ENCODE measurements at places on chromosomes 1 and 21. TPM values are rescaled to one million over a fixed set of nuclear protein-coding genes. Genes with fewer than 3 reads are reported as not detected.
A peak's percentile ranks its signal among the peaks of the same experiment; 100 is the strongest.

The TBX19 gene
- total RNA-seq = 0.60 TPM

The TNFRSF8 gene
- 0.12 TPM for total RNA-seq

The CLCA4 gene
- total RNA-seq = 230 TPM

The GJC2 gene
- total RNA-seq = 0.44 TPM

The CLDN19 gene
- not detected for total RNA-seq

The LCE1E gene
- not detected for total RNA-seq

The DDI2 gene
- 49.9 TPM for total RNA-seq

The SAMSN1 gene
- total RNA-seq = 2.2 TPM

The TPTE gene
- total RNA-seq = not detected

The CLDN17 gene
- 1.8 TPM for total RNA-seq

GRCh38 chr1:54153535-54154439 lies 987 bp upstream of the CDCP2 start:
- peak; percentile 87 for ATAC-seq

- peak; percentile 83 for ATAC-seq
These were observed 20.4 kb downstream of the GPR161 start for GRCh38 chr1:168116327-168116799.

DNA sequence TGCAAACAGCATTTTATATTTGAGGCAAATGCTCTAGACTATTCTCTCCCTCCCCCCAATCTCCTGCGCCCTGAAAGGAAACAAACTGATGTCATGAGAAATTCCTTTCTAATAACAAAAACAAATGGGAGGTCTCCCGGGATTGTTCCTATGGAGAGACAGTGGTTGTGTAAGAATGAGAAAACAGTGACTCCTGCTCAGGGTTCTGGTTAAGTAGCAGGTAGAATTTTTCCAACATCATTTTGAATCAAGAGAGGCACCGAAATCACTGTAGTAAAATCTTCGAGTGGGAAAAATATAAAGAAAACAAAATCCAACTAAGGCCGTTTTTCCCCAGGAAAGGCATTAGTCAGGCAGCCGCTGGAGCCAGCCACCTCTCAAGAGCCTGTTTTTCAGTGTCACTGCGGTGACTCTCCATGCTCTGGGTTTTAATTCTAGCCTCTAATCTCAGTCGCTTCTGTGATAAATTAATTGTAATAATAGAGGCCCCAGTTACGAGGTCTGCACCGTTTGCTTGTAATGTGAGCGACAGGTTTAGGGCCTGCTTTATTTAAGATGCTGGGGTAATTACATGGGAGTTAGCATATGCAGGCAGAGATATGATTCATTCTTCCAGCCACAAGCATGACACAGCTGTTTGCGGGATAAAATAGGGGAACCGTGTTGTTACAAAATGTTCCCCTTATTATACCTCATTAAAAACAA lies 80.3 kb downstream of the RNF220 start:
- ATAC-seq = no peak

DNA sequence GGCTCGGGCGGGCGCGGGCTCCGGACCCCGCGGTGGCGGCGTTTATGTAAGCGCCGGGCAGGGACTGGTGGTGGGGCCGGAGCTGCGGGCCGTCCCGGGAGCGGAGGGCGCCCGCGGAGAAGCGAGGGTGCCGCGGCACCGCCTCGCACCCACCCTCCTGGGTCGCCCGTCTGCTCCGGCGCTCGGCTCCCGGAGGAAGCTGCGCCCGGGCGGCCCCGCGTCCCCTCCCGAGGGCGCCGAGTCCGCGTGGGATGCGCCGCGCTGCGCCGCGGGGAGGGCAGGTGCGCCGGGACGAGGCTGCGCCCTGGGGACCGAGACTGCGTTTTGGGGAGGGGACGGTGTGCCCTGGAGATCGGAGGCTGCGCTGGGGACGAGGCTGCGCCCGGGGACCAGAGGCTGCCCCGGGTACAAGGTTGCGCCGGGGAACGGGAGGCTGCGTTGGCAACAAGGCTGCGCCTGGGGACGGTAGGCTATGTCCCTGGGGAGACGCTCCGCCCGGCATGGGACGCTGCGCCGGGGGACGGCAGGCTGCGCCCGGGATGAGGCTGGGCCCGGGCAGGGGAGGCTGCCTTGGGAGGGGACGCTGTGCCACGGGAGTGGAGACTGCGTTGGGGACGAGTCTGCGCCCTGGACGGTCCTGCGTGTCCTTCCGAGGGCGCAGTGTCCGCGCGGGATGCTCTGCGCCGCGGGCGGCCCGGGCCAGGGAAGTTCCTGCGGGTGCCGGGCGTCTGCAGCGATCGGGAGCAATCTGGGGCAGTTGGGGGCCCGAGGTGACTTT lies 627 bp downstream of the ADARB1 start:
- peak; percentile 35 for ATAC-seq

DNA sequence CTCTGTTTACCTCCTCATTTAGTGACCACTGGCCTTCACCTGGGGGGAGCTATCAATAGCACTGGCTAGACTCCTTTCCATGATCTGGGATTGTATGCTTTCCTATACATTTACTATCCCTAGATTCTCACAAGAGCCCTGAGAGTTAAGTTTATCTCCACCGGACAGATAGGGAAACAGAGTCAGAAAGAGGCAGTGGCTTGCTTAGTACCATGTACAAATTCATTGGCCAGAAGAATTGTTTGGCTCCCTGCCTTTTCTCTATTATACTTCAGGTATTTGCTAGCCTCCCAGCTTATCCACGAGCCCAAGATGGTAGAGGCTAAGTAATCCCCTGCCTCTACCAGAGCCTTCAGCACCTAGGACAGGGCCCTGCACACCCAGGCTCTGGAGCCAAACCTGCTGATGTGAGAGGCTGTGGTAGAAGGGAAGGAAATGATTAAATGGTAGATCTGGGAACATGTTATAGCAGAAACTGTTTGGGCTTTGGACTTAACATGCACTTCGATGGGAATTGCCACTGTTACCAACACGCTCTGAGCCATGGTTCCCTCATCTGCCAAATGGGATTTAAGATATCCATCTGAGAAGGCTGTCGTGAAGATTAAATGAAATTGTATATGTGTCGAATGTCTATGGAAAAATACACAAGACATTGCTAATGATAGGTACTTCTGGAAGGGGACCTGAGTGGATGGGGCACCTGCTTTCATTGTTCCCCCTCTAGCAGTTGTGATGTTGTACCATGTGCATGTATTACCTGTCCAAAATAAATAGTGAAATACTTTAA lies 3.1 kb upstream of the BLACAT1 start:
- peak; percentile 64 for ATAC-seq

- ATAC-seq = peak; percentile 96
These were observed at the start of gene CITED4 for GRCh38 chr1:40862008-40862863. Gene CITED4, minus strand, starts transcription at chr1:40862363. Its CDS starts 236 bp downstream, at chr1:40862127.

DNA sequence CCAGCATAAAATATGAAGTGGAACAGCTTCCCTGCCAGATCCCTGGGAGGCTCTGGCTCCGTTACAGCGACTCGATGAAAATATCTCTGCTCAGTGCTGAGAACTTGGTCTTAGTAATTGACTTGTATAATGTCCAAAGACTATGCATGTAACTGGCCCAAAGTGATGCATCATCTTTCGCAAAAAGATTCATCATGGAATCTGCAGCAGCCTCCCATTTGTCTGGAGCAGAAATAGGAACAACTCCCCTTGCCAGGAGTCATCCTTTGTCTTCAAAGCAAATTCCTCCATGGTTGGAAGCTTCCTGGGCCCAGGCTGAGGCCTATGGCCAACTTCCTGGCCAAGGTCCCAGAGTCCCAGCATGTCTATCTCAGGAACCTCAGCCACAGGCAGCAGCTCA lies 16.9 kb upstream of the SLC6A17 start:
- no peak for ATAC-seq

DNA sequence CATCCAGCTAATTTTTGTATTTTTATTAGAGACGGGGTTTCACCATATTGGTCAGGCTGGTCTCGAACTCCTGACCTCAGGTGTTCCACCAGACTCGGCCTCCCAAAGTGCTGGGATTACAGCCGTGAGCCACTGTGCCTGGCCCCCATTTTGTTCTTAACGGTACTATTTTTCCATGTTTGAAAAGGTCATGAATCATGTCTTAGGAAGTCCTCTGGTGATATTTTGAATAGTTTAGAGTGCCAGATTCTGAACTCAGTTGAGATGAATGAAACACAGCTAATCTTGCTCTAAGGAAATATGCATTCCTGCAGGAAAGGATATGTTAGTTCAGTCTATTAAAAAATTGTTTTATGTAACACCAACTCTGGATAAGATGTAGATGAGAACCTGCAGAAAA lies 62.6 kb upstream of the ATP2B4 start:
- ATAC-seq = no peak

GRCh38 chr1:31667065-31667785 lies 22.5 kb upstream of the PEF1 start:
- ATAC-seq = no peak

- ATAC-seq = peak; percentile 55
These were observed 1.7 kb downstream of the AKR1A1 start for GRCh38 chr1:45552331-45552730.

GRCh38 chr1:158809862-158810261 lies 21.3 kb upstream of the MNDA start:
- no peak for ATAC-seq

DNA sequence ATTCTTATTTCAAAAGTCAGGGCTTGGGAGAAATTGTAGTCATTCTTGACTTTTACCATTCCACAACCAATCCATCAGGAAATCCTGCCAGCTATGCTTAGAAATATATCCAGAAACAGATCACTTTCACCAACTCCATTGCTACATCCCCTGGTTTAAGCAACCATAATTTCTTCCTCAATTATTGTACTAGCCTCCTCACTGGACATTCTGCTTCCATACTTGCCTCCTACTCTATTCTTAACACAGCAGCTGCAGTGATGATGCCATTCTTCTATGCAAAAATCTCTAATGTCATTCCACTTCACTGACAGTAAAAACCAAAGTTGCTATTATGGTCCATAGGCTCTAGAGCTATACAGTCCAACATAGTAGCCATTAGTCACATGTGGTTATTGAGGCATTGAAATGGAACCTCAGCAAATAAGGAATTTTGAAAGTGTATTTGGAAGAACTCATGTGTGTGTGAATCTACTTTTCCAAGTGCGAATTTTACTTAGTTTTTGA lies 110.7 kb upstream of the KIAA0040 start:
- no peak for ATAC-seq

Measured in esophagus mucosa (tissue), 1 donor.